ENCODE measurements at places on chromosomes 7 and 10. TPM values are rescaled to one million over a fixed set of nuclear protein-coding genes. Genes with fewer than 3 reads are reported as not detected.

LRRC27 gene
- 2.5 TPM for total RNA-seq

BRI3 gene
- 52.0 TPM for total RNA-seq

CELF2 gene
- 113 TPM for total RNA-seq

HMX2 gene
- total RNA-seq = 0.31 TPM

DNA sequence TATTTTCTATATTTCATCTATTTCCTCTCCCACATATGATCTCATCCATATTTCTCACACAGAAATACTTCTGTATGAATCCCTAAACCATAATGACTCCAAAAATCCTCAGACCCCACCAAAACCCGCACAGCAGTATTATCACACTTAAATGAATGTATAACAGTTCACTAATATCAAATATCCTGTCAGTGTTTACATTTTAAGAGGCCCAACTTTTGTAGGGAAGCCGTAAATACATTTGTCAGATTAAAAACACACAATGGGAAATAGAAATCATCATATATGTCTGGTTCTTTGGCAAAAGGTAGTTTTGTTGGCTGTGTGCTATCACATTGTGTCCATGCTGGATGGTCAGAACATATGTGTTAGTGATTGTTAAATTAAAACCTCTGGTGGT lies 4.2 kb downstream of the AUTS2 start:
- DNase-seq = no peak

DNA sequence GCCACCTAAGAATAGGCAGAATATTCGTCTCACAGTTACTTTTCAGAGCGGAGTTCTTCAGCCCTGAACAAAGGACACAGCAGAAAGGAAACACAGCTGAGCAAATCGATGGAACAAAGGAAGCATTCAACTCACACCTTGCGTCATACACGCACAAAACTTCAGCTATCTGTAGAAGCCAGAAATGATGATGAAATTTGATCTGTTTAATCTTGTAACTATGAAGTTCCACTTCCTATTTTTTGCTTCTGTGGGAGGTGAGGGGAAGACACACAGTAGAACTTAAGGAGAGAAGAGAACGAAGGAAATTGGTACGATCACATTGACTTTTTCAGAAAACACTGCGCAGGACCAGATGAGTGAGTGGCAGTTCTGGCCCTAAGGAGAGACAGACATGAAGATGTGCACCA lies 26.2 kb downstream of the FAM171A1 start:
- no peak for DNase-seq

- peak; percentile 14 for DNase-seq
Observed at GRCh38 chr10:98074315-98074911, 44.0 kb upstream of the CRTAC1 start.

DNA sequence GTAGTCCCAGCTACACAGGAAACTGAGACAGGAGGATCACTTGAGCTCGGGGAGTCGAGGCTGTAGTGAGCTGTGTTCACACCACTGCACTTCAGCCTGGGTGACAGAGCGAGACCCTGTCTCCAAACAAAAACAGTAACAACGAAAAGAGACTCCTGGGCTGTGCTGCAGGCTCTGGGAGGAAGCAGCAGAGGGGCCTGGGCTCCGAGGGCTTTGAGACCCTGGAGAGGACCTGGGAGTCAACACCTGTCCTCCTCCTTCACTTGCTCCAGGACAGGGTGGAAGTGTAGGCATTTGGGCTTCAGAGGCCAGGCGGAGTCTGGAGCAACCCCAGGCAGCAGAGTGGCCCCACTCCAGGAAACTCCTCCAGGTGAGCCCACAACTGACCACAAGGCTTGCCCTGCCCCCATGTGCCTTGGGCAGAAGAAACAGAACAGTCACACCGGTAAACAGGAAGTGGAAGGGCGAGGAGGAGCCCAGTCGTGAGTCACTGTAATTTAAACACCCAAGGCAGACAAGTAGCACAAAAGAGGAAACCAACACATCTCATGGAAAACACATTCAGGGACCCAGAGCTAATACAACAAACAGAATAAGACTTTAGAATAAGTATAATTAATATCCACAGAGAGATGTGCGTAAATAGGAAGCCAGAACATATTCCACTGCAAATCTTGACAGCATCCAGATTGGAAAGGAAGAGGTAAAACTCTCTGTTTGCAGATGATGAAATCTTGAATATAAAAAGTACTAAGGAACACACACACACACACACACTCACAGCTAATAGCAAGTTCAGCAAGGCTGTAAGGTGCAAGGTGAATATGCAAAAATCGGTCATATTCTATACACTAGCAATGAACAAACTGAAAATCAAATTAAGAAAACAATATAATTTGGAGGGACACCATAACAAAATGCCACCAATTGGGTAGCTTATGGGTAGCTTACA lies 20.5 kb upstream of the RASGEF1A start:
- DNase-seq = peak; percentile 81

GRCh38 chr10:113506476-113506875 lies 46.4 kb upstream of the HABP2 start:
- DNase-seq = no peak
